Transverse colon (tissue), 4 donors: ENCODE measurements at places on chromosomes 3 and 15. TPM values are rescaled to one million over a fixed set of nuclear protein-coding genes. Genes with fewer than 3 reads are reported as not detected.

The CAMP gene
- total RNA-seq = not detected

The FBXW12 gene
- not detected for total RNA-seq

The ADCY5 gene
- 42.0 TPM for total RNA-seq

- no peak for DNase-seq
- H3K36me3 ChIP-seq = no peaks in the 10 kb centered on the region
- H3K4me3 ChIP-seq = no peak overlapping the region
- peaks cover 6% of the 10 kb centered on the region for H3K4me1 ChIP-seq
Measured at GRCh38 chr15:22893081-22893480, 54.6 kb downstream of the NIPA2 start.

- DNase-seq = no peak
- H3K4me1 ChIP-seq = no peaks in the 10 kb centered on the region
- H3K27me3 ChIP-seq = no peaks in the 10 kb centered on the region
- H3K4me3 ChIP-seq = no peak overlapping the region
- H3K27ac ChIP-seq = no peak overlapping the region
Measured at GRCh38 chr15:77901251-77901881, 176.1 kb downstream of the TBC1D2B start.

GRCh38 chr3:168029705-168030104, 66.0 kb downstream of the GOLIM4 start:
- DNase-seq = no peak
- no peak overlapping the region for H3K27ac ChIP-seq
- H3K27me3 ChIP-seq = no peaks in the 10 kb centered on the region
- no peak overlapping the region for H3K4me3 ChIP-seq
- peaks cover 60% of the 10 kb centered on the region for H3K36me3 ChIP-seq

The STRC gene
- 0.41 TPM for total RNA-seq

DNA sequence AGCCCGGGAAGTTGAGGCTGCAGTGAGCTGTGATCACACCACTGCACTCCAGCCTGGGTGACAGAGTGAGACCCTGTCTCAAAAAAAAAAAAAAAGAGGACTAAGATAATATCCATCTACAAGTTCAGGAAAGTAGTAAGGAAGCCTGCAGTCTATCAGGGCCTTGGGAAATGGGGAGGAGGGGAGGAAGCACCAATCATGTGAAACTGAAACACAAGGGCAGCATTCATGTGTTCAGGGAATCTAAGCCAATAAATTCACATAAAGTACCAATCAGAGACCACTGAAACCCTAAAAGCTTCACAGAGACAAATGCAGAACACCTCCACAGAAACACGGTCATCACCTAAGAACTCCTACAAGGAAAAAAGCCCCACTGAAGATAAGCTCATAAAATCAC, 22.9 kb upstream of the HHATL start:
- no peak overlapping the region for H3K4me3 ChIP-seq
- H3K27ac ChIP-seq = no peak overlapping the region
- H3K36me3 ChIP-seq = no peaks in the 10 kb centered on the region
- H3K27me3 ChIP-seq = no peaks in the 10 kb centered on the region

The CXCR6 gene
- 9.4 TPM for total RNA-seq

The IL20RB gene
- total RNA-seq = 1.8 TPM

- H3K27ac ChIP-seq = no peak overlapping the region
- H3K4me1 ChIP-seq = peaks cover 23% of the 10 kb centered on the region
- H3K27me3 ChIP-seq = no peaks in the 10 kb centered on the region
- H3K4me3 ChIP-seq = no peak overlapping the region
- no peaks in the 10 kb centered on the region for H3K36me3 ChIP-seq
Measured at GRCh38 chr3:23831517-23832394, 26.0 kb downstream of the UBE2E1 start.

The SCAANT1 gene
- not detected for total RNA-seq

DNA sequence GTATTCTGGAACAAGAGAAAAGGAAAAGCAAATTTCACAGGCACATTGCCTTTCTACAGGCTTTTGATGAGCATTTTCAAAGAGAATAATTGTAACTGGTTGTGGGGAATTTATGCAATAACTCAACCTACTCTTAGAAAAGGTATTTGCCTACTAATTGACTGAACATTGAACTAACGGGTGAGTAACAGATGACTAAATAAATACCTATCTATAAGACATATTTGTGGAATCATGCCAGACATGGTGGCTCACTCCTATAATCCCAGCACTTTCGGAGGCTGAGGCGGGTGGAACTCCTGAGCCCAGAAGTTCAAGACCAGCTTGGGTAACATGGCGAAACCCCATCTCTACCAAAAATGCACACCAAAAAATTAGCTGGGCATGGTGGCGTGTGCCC, 367.7 kb downstream of the CGGBP1 start:
- H3K27me3 ChIP-seq = no peaks in the 10 kb centered on the region
- H3K4me3 ChIP-seq = no peak overlapping the region
- H3K36me3 ChIP-seq = no peaks in the 10 kb centered on the region
- DNase-seq = no peak
- no peak overlapping the region for H3K27ac ChIP-seq

- no peak overlapping the region for H3K4me3 ChIP-seq
- no peaks in the 10 kb centered on the region for H3K4me1 ChIP-seq
- H3K27me3 ChIP-seq = no peaks in the 10 kb centered on the region
Measured at GRCh38 chr3:116265320-116265695, 180.0 kb downstream of the LSAMP start.

- no peak overlapping the region for H3K27ac ChIP-seq
- no peaks in the 10 kb centered on the region for H3K4me1 ChIP-seq
- H3K4me3 ChIP-seq = no peak overlapping the region
- DNase-seq = no peak
Measured at GRCh38 chr3:122535964-122536631, 21.4 kb upstream of the KPNA1 start.

The SLC12A1 gene
- not detected for total RNA-seq

- no peaks in the 10 kb centered on the region for H3K4me1 ChIP-seq
- no peaks in the 10 kb centered on the region for H3K36me3 ChIP-seq
- H3K27me3 ChIP-seq = peaks cover 5% of the 10 kb centered on the region
- H3K27ac ChIP-seq = no peak overlapping the region
- no peak for DNase-seq
Measured at GRCh38 chr3:196023947-196024346, 57.9 kb downstream of the TFRC start.

DNA sequence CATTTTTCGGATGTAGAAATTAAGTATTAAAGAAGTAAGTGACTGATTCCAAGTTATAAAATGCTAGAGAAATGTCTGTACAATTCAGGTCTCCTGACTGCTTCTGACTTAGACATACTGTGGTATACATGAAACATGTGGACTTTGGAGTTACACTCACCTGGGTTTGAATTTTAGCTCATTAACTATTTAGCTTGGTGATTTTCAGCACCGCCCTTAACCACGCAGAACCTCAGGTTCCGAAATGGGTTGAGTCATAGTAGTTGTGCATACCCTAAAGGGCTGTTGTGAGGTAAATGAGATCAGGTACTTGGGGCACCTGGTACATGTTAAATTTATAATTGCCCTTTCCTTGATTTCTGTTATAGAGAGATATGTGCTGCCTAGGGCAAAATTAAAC, 32.9 kb upstream of the UTS2B start:
- no peak overlapping the region for H3K27ac ChIP-seq
- H3K27me3 ChIP-seq = no peaks in the 10 kb centered on the region
- H3K36me3 ChIP-seq = no peaks in the 10 kb centered on the region
- no peak overlapping the region for H3K4me3 ChIP-seq
- H3K4me1 ChIP-seq = no peaks in the 10 kb centered on the region
- DNase-seq = no peak

GRCh38 chr3:172271386-172271976, 176.8 kb downstream of the GHSR start:
- H3K36me3 ChIP-seq = no peaks in the 10 kb centered on the region
- peaks cover 20% of the 10 kb centered on the region for H3K4me1 ChIP-seq
- H3K27me3 ChIP-seq = no peaks in the 10 kb centered on the region
- H3K4me3 ChIP-seq = no peak overlapping the region
- DNase-seq = no peak
- no peak overlapping the region for H3K27ac ChIP-seq

DNA sequence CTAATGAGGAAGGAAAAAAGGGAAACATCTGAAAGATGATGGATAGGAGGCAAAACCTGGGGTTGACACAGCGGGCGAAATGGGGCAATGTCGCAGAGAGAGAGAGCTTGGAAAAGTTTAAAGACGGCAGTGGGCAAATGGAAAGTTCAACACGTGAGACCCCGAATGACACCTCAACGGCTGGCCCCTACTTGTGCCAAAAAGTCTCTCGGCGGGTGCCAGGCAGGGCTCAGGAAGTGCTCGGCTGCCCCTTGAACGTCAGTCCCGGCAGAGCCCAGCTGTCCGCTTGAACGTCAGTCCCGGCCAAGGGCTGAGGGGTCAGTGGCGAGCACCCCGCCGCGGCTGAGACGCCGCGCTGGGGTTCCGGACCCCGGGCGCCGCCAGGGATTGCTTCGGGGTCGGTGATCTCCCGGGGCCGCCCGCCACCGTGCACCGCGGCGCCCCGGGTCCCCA, 658 bp downstream of the EOGT start:
- no peaks in the 10 kb centered on the region for H3K36me3 ChIP-seq
- no peaks in the 10 kb centered on the region for H3K27me3 ChIP-seq
- peak; percentile 60 for DNase-seq
- peaks cover 12% of the 10 kb centered on the region for H3K4me1 ChIP-seq

DNA sequence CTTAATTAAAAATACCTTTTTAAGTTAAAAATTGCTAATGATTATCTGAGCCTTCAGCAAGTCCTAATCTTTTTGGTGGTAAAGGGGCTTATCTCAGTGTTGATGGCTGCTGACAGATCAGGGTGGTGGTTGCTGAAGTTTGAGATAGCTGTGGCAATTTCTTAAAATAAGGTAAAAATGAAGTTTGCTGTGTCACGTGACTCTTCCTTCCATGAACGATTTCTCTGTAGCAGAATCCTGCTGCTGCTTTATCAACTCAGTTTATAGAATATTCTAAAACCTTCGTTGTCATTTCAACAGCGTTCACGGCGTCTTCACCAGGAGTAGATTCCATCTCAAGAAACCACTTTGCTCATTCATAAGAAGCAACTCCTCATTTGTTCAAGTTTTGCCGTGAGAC, 110.1 kb downstream of the SUCNR1 start:
- H3K27me3 ChIP-seq = no peaks in the 10 kb centered on the region
- no peak overlapping the region for H3K27ac ChIP-seq
- no peaks in the 10 kb centered on the region for H3K36me3 ChIP-seq
- H3K4me1 ChIP-seq = peaks cover 3% of the 10 kb centered on the region
- no peak overlapping the region for H3K4me3 ChIP-seq

The ADAMTSL3 gene
- total RNA-seq = 4.9 TPM

DNA sequence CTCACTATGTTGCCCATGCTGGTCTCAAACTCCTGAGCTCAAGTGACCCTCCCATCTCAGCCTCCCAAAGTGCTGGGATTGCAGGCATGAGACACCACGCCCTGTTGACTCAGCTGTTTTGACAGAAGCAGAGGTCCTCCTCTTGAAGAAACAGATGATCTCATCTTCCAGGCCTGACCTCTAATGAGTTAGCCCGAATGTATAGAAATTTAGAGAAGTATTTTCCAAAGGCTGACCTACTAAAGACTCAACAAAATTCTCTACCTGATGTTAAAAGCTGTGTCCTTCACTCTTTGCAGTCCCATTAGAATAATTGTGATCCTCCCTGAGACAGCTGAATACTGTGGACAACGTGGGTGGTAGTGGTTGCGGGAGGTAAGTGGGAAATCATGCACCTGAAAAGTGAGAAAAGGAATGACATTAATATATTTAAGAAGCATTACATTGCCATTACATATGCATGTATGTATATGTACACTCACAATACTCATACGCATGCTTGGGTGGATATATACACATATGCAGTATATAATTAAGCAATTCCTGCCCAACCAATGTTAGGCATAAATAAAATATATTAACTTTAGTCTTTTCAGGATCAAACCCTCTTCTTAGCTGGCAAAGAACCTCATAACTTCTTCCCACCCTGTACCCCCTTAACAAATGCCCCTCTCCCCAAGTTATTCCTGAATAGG, 204.6 kb upstream of the NR2F2 start:
- no peaks in the 10 kb centered on the region for H3K4me1 ChIP-seq
- H3K36me3 ChIP-seq = no peaks in the 10 kb centered on the region
- DNase-seq = no peak
- no peak overlapping the region for H3K27ac ChIP-seq

GRCh38 chr15:60605879-60606307, 127.0 kb upstream of the ICE2 start:
- no peaks in the 10 kb centered on the region for H3K36me3 ChIP-seq
- H3K27me3 ChIP-seq = no peaks in the 10 kb centered on the region
- H3K4me1 ChIP-seq = no peaks in the 10 kb centered on the region
- no peak overlapping the region for H3K4me3 ChIP-seq

The CFAP100 gene
- not detected for total RNA-seq

The TMOD2 gene
- 6.8 TPM for total RNA-seq

- no peak overlapping the region for H3K27ac ChIP-seq
- peaks cover 1% of the 10 kb centered on the region for H3K4me1 ChIP-seq
- DNase-seq = no peak
- H3K36me3 ChIP-seq = no peaks in the 10 kb centered on the region
- H3K4me3 ChIP-seq = no peak overlapping the region
- no peaks in the 10 kb centered on the region for H3K27me3 ChIP-seq
Measured at GRCh38 chr15:72161361-72162132, 36.0 kb downstream of the GRAMD2A start.

DNA sequence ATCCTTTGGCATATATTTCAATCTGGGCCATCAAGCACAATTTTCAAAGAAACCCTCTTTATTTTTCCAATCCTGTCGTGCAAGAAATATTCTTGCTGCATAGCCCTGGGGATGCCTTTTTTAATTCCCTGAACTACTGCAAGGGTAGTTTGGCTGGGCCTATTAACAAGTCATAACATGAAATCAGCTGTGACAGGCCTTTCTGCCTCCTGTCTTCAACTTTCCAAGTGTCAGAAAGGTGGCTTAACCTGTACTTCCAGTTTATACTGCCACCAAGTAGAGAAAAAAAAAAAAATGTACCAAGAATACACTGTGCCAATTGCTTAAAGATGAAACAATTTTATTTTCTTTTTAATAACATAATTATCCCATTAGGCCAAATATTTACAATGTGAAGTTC, 32.4 kb upstream of the SPPL2A start:
- no peak for DNase-seq
- H3K4me1 ChIP-seq = peaks cover 21% of the 10 kb centered on the region
- no peaks in the 10 kb centered on the region for H3K36me3 ChIP-seq
- H3K4me3 ChIP-seq = no peak overlapping the region

DNA sequence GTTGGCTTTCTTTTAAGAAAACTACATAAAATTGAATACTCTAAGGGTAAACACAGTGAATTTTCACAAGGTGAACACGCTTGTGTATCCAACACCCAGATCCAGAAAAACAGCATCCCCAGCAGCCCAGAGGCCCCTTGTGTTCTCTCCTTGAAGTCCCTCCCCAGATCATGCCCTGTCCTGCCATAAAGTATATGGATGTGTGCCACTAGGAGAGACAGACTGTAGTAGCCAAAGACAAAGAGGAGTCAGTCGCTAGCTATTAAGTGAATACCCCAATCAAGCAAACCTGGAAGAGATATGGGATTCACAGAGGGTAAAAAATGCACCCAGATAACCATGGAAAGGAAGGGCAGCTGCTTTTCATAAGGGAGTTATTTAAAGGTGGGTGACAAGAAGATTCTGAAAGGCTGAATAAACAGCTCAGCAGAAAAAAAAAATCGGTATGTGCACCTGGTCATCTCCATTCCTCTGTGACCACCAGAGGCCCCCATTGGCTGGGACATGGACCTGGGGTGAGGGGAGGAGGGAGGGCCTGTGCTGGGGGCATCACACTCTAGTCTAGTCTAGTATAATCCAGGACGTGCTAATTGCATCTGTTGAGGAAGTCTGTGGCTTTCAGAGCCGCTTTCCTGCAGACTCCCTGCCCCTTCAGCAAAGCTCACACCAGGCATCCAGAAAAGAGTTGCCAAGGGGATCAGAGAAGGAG, 167.3 kb upstream of the NDN start:
- H3K36me3 ChIP-seq = no peaks in the 10 kb centered on the region
- H3K27ac ChIP-seq = no peak overlapping the region
- no peak for DNase-seq
- H3K27me3 ChIP-seq = peaks cover 4% of the 10 kb centered on the region
